ENCODE measurements at places on chromosomes 6 and 20.

DNA sequence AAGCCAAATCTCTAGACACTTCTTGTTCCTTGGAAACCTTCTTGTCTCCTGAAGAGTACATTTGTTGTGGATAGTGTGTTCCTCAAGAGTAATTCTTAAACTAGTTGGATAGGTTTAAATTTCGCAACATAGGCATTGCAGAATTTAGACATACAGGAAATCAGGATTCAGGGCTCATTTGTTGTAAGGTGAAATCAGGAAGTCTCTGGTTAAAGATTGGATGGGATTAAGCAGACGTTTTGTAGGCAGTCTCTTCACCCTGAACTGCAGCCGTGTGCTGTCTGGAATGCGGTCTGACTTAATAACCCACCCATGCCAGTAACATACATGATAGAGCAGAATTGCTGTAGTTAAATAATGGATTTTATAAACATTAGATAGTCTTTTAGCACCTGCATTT is 21.7 kb downstream of the HIVEP1 start:
- DNase-seq: no peak

DNA sequence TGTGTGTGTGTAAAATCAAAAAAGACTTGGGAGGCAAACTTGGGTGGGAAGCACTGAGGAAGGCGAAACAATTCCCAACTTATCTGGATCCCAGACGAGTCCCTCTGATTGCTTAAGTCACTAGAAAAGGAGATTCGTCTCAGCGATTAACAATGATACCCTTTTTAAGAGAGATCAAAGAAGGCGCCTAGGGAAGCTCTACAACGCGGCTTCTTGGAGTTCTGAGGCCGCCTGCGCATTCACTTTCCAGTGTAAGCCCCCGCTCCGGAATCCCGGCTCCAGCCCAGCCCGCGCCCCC is 8.7 kb upstream of the TBX18 start:
- no peak for DNase-seq

DNA sequence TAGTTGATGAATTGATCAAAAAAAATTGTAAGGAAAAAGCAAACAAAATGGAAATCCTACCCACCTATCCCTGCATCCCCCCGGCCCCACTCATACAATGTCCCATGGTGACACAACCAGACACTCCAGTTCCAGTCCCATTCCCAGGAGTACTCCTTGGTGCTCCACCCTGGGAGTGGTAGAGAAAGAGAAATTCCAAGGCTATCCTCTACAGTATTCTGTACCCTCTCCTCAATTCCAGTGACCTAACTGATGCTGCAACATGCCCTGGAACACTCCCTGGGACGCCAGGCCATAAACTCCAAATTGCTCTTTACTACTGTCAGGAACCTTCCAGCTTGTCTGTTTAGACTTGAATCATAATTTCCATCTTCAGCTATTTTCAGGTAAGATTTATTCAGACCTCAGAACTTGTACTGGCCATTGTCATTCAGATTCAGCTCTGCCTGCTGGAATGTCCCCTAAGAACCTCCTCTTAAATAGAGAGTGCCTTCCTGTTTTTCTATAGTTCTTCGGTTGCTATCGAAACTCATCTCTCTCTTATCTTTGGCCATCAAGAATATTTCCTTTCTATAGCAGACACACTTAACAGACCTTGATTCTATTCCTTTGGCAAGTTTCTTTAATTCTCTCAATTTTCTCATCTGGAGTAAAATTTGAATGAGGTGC is 8.7 kb downstream of the GPX6 start:
- no peak for DNase-seq

- no peak for DNase-seq
These were observed 19.7 kb upstream of the SPAG4 start for GRCh38 chr20:35595901-35596300.

DNA sequence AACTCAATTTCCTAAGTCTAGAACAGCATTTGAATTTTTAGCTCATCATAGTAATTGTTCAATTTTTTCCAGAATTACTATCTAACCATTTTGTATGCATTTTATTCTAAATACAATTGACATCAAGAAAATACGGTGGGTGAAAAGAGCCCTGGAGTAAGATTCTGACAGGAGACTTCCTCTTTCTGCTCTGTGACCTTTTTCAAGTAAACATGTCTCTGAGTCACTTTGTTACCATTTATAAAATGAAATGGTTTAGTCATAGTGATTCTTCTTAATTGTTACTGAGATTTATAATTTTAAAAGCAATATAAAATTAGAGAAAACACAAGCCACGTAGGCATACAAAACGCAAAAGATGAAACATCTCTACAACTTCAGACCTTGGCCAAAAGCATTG is 80.2 kb downstream of the PLCB1 start:
- no peak for DNase-seq

- DNase-seq: no peak
These were observed 6.1 kb upstream of the SFT2D1 start for GRCh38 chr6:166348305-166348949.

GRCh38 chr20:50263831-50264230 is 73.2 kb downstream of the CEBPB start:
- no peak for DNase-seq

DNA sequence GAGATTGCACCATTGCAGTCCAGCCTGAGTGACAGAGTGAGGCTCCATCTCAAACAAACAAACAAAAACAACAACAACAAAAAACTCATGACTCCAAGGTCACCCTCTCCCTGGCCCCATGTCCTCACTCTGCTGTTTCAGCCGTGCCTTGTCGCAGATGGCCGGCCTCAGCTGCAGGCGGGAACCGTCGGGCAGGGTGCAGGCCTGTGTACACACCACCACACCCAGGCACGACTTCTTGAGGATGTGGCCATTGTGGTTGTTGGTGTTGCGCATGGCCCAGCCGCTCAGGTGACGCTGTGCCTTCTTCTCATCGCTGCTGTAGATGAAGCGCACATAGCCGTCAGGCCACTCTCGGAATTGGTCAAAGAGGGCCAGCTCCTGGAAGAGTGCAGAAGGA is 4.8 kb downstream of the GCM2 start:
- no peak for DNase-seq

GRCh38 chr20:22701679-22702308 is 117.4 kb upstream of the FOXA2 start:
- DNase-seq: no peak

- no peak for DNase-seq
These were observed 140.5 kb downstream of the TFAP2B start for GRCh38 chr6:50959081-50959641.

GRCh38 chr6:42030585-42031506 is 19.5 kb upstream of the TAF8 start:
- DNase-seq: no peak

DNA sequence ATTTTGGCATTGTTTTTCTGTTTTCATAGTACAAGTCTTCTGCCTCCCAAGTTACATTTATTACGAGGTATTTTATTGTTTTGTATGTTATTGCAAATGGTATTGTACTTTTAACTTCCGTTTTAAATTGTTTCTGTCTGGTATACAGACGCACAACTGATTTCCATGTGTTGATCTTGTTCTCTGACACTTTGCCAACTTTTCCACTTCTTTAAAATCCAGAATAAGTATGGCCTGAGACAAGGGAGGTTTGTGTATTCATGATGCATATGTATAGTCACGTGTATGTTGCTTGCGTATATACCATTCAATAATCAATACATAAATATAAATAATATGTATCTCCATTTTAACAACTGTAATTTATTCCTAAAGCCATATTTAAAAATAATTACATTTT is 41.2 kb downstream of the THBS2 start:
- no peak for DNase-seq

DNA sequence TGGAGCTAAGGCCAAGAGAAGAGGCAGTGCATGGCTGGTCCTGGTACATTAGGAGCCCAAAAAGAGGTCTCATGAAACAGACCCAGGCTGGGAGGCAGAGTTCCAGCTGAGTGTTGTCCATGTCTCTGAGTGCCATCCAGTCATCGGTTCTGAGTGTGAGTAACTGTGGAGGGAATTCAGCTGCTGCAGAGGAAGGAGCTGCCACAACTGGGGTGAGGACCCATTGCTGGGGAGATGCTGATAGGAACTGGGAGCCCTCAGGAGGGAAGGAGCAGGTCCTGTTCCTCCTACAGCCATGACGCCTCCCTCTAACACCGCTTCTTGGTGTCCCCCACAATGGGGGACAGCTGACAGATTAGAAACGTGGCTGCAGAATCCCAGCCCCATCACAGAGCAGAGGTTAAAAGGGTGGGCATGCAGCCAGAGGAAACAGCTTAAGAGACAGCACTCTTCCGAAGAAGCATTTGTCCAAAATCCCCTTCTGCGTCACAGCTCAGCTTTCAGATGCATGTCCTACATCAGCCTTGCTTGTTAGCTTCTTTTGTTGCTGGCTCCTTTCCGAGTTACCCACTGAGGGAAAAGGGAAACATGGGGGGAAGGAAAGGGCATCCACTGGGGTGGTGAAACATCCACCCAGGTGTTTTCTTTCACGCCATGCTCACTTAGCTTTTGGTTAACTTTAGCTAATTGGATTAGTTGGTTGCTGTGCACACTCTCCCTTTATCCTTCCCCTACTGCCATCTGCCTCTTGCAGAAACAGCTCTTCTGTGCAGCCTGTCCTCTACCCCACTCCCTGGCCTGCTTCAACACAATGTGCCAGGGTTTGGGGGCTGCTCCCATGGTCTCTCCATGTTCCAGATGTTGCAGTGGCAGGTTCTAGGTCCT is 239.2 kb downstream of the SYNDIG1 start:
- no peak for DNase-seq

- DNase-seq: no peak
These were observed 4.8 kb downstream of the GSTA3 start for GRCh38 chr6:52904562-52905279.

DNA sequence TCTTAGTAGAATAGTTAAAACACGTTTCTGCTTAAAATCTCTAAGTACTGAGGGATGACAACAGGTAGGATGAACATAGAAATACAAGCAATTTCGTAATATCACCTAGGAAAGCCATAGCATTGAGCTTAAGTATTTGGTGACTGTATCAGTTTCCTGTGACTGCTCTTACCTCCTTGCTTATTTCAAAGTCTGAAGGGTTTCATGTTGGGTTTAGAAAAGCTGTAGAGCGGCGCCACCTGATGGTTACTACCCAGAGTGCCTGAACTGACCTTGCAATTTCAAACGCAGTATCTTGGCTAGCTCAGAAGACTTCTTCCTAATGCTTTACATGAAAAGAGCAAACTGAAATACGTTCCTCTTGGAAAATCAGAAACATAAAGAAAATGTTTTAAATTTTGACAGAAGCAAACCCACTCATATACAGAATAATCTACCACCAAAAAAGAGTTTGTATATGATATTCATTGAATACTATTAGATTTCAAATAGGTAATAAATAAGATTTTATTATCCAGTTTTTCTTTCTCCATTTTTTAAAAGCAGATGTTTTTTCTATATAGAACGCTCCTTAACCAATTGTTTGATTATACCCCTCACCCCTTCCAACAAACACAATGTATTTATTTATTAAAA is 82.3 kb upstream of the RIPOR2 start:
- peak; percentile 53 for DNase-seq

DNA sequence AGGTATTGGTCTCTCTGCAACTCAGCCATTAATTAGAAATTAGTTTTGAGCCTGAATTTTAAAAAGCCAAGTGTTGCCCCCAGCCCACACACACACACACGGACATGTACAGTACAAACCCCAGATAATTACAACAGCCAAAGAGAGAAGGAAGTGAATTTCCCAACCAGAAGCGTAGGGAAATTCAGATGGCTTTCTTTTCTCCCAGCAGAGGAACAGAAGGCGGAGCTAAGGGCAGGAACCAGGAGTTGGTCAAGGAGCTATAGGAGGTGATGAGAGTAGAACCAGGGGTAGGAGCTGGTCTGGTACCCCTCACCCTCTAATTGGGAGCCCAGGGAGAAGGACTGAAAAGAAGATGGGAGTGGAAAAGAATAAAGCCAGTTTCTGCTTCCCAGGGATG is 3.9 kb upstream of the ZBTB9 start:
- DNase-seq: no peak

DNA sequence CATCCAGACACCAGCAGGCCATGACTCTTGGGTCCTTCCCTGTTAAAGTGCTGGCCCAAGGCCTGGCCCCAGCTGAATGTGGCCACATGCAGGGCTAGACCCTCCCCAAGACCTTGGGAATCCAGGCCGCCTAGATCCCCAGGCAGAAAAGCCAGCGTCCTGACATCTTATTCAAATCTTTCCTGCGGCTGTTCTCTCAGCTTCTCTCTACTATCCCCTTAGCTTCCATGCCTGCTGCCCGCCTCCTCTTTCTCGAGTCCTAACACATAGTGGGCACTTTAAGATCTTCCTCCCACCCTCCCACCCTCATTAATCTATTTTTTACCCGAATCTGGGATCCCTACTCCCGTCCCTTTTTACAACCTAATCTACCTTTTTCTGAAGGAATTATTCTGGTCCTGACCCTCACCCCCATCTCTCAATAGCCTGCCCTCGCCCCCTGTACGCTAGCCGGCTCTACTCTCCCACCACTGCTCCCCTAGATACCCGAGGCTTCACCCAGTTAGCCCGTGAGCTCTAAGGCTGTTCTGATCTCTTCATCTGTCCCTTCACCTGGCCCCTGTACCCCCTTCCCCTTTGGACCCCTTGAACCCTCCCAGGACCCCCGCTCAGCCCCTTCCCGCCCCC is at the start of gene CCHCR1:
TSS of gene CCHCR1 (minus strand) at position 290 of the 627 bp plus-strand sequence. CDS start at position 88, 202 bp downstream.
- no peak for DNase-seq

- DNase-seq: no peak
These were observed 34.7 kb upstream of the SYNCRIP start for GRCh38 chr6:85677234-85677956.

DNA sequence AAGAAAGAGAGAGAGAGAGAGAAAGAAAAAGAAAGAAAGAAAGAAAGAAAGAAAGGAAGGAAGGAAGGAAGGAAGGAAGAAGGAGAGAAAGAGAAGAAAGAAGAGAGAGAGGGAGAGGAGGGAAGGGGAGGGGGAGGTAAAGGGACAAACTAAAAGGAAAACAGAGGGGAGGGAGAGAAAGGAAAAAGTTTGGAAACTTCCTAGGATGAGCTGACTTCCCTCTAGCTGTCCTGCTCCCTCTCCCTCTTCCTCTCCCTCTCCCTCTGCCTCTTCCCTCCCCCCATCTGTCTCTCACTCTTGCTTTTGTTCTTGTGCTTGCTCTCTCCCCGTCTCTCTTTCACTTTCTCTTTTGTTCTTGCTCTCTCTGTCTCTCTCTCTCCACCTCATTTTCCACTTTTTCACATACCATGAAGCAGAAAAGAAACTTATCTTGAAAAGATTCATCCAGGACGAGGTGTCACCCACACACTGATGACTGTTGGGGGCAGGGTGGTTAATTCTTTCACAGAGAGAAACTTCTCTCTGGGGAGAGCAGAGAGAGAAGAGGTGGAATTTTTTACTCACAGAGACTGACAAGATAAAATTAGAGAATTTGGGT is 56.4 kb upstream of the DUSP22 start:
- no peak for DNase-seq

- no peak for DNase-seq
These were observed 76.8 kb downstream of the UNC5CL start for GRCh38 chr6:40962241-40962640.

GRCh38 chr6:145096846-145097245 is 638.5 kb downstream of the EPM2A start:
- DNase-seq: no peak
